ENCODE measurements at places on chromosomes 3 and 15.
A peak's percentile ranks its signal among the peaks of the same experiment; 100 is the strongest.

DNA sequence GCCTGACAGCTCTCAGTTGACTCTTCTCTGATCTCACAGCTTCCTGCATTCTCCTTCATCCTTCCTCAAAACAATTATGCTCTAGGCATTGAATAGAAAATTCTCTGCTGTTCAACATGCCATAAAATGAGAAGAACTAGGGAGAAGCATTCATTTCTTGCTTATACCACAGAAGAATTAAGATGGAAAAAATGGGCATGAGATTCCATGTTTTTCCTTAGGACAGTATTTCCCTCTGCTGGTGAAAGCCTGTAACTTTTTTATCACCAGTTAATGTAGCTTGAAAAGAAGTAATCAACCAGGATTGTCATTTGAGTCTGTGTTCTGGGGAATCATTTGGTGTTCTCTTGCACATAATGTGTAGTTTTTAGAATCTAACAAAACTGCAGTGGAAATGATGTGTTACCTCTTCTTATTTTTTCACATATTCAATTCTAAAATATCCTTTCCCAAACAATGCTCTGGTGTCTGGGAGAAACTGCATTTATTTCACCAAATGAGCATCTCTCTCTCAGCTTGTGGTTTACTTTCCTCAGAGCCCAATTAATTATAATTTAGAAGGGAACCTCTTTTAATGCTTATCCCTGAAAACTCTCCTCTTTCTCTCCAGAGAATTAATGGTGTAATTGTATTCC lies 92.8 kb upstream of the DCBLD2 start:
- DNase-seq, result no peak

- DNase-seq, result no peak
These were observed 37.0 kb upstream of the TRIM71 start for GRCh38 chr3:32780735-32781210.

GRCh38 chr15:71677766-71678165 lies 132.6 kb upstream of the NR2E3 start:
- DNase-seq, result no peak

GRCh38 chr3:178676942-178677790 lies 140.9 kb downstream of the KCNMB2 start:
- DNase-seq, result no peak

- no peak for DNase-seq
These were observed 51.8 kb downstream of the LMCD1 start for GRCh38 chr3:8553405-8553804.

DNA sequence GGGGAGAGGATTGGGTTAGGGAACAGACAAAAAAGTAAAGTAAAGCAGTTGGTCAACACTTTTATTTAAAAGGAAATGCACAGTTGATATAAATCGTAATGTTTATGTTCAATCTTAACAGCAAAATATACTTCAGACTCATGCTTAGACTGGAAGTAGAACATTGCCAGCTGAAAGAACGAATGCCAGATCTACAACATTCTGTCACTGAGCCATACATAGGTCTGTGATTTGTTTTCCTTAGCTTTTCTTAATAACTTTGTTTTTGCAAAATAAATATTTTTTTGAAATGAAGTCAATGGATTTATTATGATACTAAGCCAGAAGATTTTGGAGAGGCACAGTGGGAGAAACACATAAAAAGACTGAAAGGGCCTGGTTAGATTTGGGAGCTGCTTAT lies 62.0 kb downstream of the LEKR1 start:
- no peak for DNase-seq

GRCh38 chr15:41501931-41502794 lies 8.5 kb downstream of the ITPKA start:
- DNase-seq, result no peak

- DNase-seq, result no peak
These were observed 7.6 kb upstream of the HES1 start for GRCh38 chr3:194128202-194128918.

GRCh38 chr3:79761441-79761840 lies 6.4 kb downstream of the ROBO1 start:
- DNase-seq, result no peak

DNA sequence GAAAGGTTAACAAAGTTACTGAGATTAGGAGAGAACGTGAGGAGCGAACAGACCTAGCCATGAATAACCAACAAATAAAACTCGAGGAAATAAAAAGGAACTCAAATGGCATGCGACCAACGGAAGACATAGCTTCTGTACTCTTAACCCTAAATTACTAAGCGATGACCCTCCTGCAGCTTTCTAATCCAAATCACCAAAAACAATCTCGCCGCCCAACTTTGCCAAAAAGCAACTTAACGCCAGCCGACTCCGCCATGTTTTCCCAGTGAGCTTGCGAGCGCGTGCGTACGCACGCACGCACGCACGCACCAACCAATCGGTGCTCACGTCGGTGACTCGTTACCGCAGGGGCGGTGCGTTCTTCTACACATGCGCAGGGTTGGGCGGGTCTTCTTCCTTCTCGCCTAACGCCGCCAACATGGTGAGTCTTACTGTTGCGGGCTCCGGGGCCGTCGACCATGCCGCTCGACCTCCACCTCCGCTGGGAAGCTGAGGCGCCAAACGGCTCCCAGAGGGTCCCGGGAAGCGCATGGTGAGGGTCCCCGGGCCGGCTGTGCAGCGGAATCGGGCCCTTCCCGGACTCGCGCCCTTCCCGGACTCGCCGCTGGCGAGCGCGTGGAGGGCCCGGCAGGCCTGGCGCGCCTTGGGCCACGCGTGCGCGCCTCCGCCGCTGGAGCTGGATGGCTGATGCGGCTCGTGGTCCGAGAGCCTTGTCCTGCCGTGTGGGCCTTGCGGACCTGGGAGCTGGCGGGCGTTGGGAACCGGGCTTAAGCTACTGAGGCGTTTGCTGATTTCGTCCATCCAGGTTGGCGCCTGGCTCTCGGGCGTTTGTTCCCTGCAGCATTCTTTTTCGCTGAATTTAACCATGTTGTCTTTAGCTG lies at the start of gene RPL14:
TSS of gene RPL14 (plus strand) at position 400 of the 884 bp plus-strand sequence. CDS start at position 533, 133 bp downstream.
- DNase-seq, result peak; percentile 85

DNA sequence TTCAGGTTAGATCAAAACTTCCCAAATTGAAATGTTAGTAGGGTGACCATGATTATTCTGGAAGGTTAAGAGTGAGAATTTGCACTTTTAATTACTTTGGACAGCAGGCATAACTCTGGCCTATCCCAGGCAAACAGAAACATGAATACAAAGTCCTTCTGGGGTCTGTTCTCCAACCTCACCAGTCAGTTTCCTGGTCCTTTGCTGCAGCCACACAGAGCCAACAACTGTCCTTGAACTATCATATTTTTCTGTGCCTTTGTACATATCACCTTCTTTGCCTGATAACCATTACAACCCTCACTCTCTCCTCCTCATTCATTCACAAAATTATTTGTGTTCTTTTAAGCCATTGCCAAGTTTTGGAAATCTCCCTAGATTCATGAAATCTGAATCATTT lies 126.0 kb upstream of the GBE1 start:
- no peak for DNase-seq
